Adrenal gland (tissue), 19 donors: ENCODE measurements at places on chromosomes 12 and 14. TPM values are rescaled to one million over a fixed set of nuclear protein-coding genes. Genes with fewer than 3 reads are reported as not detected.

DNA sequence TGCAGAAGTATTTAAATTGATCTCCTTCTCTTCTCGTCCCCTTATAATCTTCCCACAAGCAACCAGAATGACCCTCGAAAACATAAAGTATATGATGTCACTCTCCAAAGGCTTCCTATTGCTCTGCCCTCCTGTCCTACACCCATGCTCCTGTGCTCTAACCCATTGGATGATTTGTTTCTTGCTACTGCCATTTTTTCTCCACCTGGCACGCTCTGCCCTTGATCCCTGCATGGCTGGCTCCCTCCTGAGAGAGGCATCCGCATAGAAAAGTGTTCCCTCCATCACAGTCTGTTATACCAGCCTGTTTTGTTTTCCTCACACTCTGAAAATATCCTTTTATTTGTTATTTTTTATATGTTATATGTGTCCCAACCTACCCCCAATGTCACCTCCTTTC lies 19.8 kb downstream of the MYRFL start:
- DNase-seq = no peak

- DNase-seq = peak; percentile 70
These were observed 108.3 kb downstream of the CRADD start for GRCh38 chr12:93785249-93786010.

Gene LRRC9
- total RNA-seq = not detected

Gene KRT6C
- not detected for total RNA-seq

DNA sequence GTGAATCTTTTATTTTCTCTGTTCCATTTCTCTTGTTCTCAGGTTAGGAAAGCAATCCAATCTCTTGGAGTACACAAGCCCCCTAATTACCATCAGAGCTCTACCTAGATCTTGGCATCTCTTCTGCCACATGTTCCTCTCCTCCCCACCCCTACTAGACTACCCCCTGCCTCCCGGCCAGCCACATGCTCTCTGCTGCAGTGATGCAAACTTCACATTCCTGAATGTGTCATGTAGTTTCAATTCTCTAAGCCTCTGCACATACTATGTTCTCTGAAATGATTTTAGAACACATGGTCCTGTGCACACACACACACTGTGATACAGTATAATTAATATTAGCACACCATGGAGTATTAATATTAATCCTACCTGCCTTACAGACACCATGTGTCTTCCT lies 104.6 kb downstream of the EFCAB11 start:
- DNase-seq = no peak

DNA sequence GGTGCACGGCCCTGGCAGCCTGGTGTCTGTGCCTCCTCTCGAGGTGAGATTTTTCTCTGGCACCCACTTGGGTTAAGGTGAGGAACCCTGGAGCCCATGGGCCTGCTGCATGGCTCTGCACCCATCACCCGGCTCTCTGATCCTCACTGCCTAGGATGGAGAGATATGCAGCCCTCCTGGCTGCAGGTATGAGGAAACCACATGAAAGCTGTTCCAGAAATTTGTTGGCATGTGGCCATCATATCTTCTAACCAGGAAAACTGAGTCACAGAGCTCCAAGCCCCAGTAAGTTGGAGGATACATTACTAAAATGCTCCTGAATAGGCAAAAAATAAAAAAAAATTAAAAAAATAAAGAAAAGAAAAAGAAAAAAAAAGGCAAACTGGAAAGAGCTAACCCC lies 39.3 kb upstream of the DDX11 start:
- DNase-seq = no peak

- DNase-seq = no peak
These were observed 90.6 kb downstream of the PAPOLA start for GRCh38 chr14:96592591-96593386.

DNA sequence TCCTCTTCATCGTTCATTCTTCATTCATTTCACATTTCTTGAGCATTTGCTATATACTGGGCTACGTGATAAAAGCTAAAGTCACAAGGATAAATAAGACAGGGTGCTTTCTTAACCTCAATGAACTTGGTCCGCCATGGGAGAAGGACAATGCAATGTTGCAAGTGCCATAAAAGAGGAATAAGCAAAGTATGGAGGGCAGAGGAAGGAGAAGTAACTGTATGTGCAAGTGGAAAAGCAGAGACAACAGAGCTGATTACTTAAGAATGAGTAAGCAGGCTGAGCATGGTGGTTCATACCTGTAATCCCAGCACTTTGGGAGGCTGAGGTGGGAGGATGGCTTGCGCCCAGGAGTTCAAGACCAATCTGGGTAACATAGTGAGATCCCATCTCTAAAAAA lies 14.4 kb downstream of the AREL1 start:
- DNase-seq = no peak

Gene ZC2HC1C
- total RNA-seq = 6.0 TPM

Gene CMKLR1
- 15.0 TPM for total RNA-seq

DNA sequence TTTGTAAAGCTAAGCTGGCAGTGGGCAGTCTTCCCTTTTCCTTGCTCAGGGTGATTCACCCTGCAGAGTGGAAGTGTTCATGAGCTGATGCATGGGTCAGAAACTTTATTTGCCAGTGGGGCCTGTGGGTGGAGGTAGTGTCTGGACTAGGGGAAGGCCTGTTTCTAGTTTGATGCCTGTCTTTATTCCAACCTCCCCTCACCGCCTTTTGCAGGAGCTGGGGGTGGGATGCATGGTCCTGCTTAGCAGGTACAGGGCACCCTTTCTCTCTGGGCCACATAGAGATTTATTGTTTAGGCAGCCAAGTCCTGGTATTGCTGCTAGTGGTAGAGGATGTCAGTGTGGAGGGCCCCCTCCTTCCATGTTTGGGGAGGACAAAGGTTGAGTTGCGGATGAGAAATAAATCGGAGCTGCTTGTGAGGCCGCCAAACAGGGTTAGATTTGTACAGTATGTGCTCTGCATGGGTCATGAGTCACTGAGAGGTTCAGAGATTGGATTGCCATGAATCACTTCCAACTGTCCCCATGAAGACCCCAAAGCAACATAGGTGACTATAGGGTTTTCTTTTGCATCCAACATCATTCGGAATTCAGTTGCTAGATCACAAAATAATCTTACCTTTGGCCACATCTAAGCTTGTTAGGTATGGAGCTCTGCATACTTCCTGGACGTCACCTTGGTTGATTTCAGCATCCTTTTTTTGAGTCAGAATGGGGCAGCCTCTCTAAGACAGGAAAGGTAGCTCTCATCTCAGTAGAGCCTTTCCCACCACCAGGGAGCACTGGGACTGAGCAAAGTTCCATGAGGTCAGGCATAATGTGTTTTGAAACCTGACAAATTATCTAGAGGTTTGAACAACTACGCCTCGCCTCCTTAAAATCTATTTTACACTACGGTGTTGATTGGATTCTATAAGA lies 8.8 kb downstream of the SMOC1 start:
- DNase-seq = no peak

Gene DIO2
- 1.5 TPM for total RNA-seq

DNA sequence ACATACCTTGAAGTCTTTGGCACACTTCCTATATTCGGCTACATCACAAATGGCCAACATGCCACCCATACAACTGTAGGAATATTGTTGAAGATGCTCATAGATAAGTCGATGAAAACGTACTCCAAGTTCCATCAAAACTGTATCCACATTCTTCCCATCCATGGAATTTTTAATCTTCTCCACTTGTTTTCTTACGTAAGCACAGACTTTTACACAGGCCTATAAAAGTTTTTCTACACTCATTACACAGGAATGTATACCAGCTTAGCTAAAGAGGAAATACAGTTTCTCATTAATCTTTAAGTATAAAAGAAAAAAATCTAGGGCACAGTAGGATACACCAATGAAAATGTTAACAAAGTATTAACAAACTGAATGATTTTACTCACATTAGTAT lies 59.1 kb downstream of the EXOC5 start:
- DNase-seq = no peak

Gene SIX4
- 3.2 TPM for total RNA-seq

GRCh38 chr14:37023875-37024565 lies 148.4 kb downstream of the SLC25A21 start:
- DNase-seq = no peak

Gene RABGGTA
- 27.9 TPM for total RNA-seq

- no peak for DNase-seq
These were observed 25.7 kb downstream of the METTL25 start for GRCh38 chr12:82383930-82384552.

DNA sequence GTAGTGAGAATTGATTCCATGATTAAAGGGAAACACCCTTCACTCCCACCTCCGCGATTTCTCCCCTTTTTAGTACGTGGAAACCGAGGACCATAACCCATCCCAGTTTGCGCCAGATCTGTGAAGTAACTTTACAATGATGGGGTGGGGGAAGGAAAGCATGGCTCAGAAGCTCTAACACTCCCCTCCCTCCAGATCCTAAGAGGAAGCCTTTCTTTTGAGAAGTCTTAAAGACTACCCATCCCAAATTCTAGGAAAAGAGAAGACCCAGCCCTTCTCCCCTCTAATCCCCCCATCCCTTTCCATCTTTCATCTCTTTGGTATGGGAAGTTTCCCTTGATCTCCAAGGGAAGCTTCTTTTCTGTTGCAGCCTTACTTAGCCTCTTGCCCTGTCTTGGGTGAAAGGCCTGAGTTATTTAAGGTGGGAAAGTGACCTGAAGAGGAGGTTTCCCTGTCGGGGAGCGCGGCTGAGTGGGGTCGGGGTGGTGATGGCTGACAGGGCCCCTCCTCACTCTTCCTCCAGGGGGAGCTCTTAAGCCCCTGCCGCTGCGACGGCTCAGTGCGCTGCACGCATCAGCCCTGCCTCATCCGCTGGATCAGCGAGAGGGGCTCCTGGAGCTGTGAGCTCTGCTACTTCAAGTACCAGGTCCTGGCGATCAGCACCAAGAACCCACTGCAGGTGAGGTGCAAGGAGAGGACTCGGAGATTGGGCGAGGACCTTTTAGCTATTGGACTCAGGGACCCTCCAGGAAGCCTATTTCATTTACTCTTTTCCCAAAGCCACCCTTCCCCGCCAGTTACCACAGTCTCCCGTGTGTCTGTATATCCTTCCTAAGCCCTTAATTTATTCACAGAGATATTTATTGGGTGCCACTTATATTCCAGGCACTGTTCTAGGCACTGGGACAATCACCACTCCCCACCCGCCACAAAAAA lies 1.8 kb downstream of the MARCHF9 start:
- no peak for DNase-seq

- no peak for DNase-seq
These were observed 67.5 kb downstream of the NIN start for GRCh38 chr14:50763382-50764007.

DNA sequence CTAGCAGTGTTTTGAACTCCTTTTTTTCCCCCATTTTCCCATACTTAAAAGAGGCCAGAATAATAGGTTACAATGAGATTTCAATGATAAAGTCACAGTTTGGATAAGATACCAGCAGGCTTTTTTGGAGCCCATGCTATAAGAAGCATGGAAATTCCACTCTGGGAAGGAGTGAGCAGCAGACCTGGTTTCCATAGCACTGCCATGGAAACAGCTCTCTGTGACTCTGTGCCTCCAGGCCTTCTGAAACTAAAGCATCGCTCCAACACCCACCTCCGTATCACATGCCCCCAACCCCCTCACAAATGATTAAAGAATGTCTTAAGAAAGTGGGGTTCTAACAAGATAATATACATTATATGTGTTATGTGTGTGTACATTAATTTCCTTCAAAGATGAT lies 165.0 kb downstream of the GRIN2B start:
- DNase-seq = no peak

DNA sequence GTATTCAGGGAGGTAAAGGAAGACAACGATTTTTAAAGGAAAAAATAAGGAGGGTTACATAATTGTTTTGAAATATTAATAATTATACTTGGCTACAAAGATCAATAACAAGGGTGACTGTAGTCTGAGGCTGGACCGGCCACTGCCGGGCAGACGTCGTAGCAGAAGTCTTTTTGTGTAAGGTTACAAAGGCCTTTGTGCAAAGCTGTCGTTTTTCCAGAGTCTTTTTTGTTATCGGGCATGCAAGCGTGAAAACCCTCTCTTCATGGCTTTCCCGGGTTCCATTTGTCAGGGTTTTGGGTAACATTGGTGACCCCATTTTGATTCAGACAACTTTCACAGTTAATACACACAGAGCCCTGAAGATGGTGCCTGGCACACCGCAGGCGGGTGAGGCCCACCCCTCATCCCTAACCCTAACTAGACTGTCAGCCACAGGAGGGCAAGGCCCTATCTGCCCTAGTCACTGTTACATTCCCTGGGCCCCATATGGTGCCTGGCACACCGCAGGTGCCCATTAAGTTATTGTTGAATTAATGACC lies 31.3 kb downstream of the RILPL1 start:
- no peak for DNase-seq

DNA sequence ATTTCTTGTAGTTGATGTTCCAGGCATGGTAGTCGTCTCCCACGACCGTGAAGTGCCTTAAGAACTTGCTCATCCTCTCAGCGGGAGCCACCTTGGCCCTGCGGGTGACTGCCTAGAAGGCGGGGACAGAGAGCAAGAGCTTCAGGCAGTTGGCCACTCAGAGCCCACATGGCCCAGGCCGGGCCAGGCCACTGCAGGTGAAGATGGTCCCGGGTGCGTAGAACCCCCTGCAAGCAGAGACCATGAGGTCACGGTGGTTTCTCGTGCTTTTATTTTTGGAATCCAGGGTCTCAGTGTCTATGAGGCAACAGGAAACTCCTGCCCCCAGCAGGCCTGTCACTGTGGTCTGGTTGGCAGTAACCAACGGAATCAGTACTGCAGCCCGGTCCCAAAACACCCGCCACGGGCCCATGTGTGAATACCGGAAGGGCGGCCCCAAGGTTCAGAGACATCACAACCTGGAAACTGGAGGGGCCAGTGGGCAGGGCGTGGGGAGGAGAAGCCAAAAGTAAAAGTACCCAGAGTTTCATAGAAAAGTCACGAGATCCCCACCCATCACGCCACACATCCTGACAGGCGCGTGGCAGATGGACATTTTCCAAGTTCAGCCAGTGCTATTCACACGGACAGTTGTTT lies 27.5 kb downstream of the HVCN1 start:
- peak; percentile 18 for DNase-seq

- no peak for DNase-seq
These were observed 156.3 kb upstream of the PZP start for GRCh38 chr12:9364224-9365176.

Gene OAS2
- total RNA-seq = 3.6 TPM

Gene SMCO3
- not detected for total RNA-seq

DNA sequence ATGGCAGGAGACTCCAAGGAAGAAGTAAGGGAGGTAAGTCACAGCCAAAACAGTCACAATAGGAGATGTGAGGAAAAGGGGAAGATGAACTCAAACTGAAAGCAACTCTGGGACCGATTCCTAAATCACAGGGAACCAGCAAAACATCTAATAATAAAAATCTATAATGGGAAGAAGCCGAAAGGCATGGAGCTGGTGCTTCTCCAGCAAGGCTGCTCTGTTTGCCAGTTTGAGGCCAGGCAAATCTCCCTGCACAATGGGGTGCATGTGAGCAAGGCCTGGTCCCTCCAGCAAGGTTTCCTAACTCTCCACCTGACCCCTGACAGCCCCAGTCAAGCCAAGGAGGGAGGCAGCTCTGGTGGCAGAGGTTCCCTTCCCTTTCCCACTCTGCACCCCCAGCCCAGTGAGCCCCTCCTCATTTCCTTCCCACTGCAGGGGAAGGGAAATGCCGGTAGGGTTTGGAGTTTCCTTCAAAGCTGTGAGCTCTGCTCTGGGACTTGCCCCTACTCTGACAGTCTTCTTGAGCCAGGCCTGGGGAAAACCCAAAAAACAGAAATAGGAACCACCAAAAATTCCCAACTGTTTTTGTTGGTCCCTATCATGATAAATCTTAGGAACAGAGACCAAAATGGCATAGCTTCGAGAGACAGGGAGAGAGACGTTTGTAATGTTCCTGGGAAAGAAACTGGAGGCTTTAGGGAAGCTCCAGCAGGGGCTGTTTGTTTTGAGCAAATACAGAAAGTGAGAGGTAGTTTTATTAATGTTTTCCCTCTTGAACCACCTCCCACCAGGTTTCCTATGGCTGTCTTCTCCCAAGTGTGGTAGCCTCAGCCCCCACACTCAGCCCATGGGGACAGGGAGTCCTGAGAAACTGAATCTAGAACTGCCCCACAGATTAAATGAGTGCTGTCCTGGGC lies 34.6 kb downstream of the FMNL3 start:
- no peak for DNase-seq
